Sciatic nerve (tissue), 2 donors: ENCODE measurements at places on chromosomes 5 and 9. TPM values are rescaled to one million over a fixed set of nuclear protein-coding genes. Genes with fewer than 3 reads are reported as not detected.

The BARHL1 gene
- total RNA-seq, result not detected

The SFXN1 gene
- 22.6 TPM for total RNA-seq

The DBN1 gene
- total RNA-seq, result 63.5 TPM

The GPBP1 gene
- total RNA-seq, result 102 TPM

The PCDHA6 gene
- total RNA-seq, result 0.76 TPM

The SKP2 gene
- total RNA-seq, result 17.3 TPM

The SHISAL2B gene
- total RNA-seq, result not detected

The IL4 gene
- not detected for total RNA-seq

The SLC34A3 gene
- not detected for total RNA-seq

The NRG2 gene
- total RNA-seq, result 1.7 TPM

The ZFP2 gene
- 4.8 TPM for total RNA-seq

The CDO1 gene
- 72.8 TPM for total RNA-seq
